ENCODE measurements at places on chromosomes 7 and 10.
A peak's percentile ranks its signal among the peaks of the same experiment; 100 is the strongest.

- no peak for DNase-seq
Measured at GRCh38 chr10:60618861-60619260, 159.4 kb upstream of the CDK1 start.

- no peak for DNase-seq
Measured at GRCh38 chr10:130421909-130422308, 285.7 kb downstream of the GLRX3 start.

- peak; percentile 68 for DNase-seq
Measured at GRCh38 chr7:37833107-37833817, 15.1 kb upstream of the NME8 start.

DNA sequence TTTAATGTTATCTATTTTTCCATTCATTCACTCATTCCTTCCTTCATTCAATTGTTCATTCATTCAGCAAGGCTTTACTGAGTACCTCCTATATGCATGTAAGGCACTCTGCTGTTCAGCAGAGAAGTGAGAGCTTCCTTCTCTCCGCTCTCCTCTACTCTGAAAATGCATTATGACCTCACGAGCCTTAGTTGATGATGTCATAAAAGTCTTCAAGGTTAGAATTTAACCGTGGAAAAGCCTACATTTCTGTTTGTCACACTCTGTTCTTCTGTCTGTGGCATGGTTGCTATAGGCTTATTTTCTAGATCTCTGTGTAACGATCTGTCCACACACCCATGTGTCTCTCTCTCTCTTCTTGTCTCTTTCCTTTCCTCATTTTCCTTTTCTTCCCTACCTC lies 17.1 kb downstream of the ODAD2 start:
- DNase-seq = no peak

DNA sequence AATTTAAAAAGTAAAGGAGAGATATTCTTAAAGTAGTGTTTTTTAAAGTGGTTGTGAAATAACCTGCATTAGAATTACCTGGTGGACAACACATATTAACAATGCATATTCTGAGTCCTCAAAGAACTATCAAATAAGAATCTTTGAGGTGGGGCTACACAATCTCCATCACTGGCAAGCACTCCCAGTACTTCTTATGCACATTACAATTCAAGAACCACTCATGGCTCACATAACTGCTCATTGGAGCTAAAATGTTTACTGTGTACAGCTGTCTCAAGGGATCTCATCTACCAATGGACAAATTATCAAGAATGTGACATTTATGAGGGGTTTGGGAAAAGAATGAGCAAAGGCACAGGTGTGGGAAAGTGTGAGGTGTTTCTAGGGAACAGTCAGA lies 692.0 kb downstream of the PHTF2 start:
- DNase-seq = peak; percentile 42

DNA sequence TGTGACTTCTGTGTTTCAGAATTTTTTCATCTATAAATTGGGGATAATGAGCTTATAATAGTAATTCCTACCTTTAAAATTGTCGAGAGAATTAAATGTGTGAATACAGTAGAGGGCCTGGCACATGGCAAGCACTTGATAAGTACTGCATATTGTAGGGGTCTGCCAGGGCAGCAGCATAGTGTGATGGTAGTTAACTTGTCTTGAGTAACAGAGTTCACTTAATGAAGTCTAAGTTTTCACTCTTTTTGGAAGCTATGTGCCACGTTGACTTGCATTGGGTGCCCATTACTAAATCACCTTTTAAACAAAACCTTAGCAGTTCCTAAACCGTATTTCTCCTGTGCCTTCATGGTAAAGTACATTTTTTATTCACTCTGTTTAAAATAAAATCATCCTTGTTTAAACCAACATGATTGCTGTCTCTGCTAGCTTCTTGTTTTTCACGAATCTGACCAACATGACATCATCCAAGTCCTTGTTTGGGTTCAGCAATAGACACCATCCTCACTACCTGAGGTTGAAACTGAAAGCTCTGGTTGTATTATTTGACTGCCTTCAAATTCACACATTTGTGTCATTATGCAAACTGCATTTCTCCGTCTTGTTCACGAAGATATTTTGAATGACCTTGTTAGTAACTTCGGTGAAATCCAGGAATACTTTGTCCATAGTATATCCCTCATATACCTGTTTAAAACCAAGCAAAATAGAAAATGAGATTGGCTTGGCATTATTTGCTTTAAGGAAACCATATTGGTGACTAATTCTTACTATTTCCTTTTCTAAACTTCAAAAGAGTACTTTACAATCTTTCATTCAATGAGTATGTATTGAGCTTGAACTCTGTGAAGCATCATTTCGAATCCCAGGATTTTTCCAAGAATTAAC lies 340.2 kb downstream of the SUGCT start:
- peak; percentile 88 for DNase-seq

Measured in MM.1S (cell line).